ENCODE measurements at places on chromosomes 16 and 17. TPM values are rescaled to one million over a fixed set of nuclear protein-coding genes. Genes with fewer than 3 reads are reported as not detected.

ST6GALNAC1 gene
- total RNA-seq, result not detected

DNA sequence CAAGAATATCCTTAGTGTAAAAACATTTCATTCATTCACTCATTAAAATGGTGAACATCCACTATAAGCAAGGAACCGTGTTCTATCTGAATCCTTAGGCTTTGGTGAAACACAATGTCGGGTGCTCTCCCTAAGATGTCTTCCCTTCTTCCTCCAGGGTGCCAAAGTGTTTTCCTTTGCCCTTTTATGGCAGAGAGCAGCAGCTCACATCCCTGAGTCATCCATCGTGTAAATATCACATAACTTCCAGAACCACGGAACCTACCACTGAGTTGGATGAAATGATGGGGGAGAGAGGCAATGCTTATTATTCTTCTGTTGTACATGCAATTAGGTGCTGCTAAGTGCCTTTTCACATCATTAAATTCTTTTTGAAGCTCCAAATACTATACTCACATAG is 50.2 kb downstream of the DNAH3 start:
- no peak for DNase-seq

GRCh38 chr16:56354746-56355145 is 70.6 kb downstream of the AMFR start:
- peak; percentile 10 for DNase-seq

SPN gene
- 2.6 TPM for total RNA-seq

DNA sequence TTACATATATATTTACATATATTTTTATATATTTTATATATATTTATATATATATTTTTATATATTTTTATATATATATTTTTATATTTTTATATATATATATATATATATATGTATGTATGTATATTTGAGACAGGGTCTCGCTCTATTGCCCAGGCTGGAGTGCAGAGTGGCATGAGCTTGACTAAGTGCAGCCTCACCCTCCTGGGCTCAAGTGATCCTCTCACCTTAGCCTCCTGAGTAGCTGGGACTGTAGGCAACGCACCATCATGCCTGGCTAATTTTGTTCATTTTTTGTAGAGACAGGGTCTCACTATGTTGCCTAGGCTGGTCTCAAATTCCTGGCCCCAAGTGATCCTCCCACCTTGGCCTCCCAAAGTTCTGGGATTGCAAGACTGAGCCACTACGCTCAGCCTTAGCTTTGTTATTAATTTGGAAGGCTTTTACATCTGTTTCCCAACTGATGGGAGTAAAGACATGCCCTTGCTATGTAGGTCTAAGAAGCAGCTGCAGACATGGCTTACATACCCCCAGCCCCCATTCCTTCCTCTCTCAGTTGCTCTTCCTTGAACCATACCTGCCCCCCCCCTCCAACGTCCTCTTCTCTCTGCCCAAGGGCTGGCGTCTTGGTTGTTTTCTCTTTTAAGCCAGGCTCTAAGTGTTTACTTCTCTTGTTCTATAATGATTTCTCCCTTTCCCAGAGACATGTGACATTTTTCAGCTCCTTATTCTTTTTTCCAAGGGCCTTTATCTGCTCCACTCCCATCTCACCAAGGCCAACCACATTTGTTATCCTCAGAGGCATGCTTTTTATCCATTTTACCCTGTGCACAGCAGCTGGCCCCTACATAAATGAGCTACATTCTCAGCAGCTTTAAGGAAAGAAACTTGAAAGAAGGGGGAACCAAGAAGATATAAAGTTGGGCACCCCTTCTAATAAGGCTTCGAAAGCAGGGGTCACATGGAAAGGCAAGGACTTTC is 64.2 kb upstream of the ATF7IP2 start:
- DNase-seq, result no peak

DNA sequence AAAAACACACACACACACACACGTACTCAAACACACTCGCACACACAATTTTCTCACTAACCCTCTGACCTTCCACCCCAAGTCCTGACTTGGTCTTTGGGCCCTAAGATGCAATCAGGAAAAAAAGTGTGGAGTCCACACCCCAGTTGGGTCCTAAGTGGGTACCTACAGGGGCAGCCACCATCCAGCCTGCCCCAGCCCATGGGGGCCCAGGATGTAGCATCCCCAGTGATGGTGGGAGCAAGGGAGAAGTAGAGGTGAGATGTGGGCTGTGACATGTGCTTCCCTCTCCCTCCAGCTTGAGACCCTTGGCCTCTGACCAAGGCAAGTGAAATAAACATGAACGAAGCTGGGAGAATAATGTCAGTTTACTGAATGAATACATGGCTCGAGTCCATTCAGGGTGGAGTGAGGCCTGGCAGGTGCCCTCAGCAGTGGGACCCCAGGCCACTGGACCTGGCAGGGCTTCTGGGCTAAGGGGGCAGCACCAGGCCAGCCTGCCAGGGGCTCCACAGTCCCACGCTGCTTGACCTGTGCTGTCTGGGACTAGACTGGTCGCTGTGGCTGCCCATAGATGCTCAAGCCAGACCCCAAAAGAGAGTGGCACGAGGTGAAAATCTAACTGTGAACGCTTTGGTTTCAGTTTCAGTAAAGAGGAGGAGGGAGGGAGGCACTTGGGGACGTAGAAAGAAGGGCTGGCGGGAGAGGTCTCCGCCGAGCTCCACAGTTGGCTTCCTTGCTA is 73.7 kb downstream of the MRC2 start:
- DNase-seq, result no peak

- no peak for DNase-seq
Observed at GRCh38 chr17:30677550-30678249, 146.8 kb downstream of the CRLF3 start.

DNA sequence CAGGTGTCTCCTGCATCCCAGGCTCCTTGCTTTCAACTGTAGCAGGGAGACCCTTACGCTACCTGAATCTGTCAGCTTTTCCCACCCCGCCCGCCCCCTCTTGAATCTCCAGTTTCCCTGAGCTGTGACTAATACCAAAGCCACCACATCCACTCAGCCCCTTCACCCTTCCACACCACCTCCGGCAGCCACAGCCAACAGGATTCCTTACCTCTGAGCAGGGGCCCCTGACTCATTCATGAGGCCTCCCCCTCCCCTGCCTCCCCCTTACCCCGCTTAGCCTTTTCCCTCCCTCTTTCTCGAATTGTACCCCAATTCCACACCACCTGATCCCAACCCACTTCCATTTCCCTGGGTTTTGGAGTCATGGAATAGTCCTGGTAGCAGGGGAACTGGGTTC is 2.3 kb downstream of the STX1B start:
- no peak for DNase-seq
